C1 segment of cervical spinal cord (tissue), 14 donors: ENCODE measurements at places on chromosomes 16 and 17.

DNA sequence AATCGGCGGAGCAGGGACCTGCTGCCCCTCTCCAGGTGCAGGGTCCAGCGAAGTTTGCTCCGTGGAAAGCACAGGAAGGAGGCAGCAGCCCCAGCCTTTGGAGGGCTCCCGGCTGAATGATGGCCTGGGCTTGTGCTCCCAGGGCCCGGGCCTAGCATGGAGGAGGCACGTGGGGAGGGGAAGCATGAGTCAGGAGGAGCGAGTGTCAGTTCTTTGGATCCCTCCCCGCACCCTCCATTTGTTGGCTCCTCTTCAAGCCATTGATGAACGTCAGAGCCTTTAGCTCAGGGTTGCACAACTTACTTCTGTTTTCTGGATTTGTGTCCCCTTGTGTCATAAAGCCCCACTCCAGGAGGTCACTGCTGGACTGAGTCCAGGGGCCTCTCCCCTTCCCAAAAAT lies 25.8 kb downstream of the TTYH2 start:
- peak; percentile 51 for DNase-seq

DNA sequence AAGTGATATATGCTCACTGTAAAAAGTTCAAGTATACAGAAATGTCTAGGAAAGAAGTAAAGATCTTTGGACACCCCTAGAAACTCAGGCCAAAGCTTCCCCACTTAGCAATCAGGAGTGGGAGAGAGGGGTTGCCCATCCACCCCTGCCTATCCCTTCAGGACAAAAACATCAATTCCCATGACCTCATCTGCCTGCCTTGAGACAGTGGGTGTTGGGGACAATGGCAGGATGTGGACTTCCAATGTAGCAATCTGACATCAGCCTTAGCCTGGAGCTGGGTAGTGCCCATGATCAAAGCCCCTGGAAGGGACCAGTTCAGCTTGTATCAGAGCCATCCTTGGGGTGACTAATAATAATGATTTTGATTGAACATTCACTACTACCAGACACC lies 18.1 kb downstream of the ITPRIPL2 start:
- DNase-seq = no peak

- DNase-seq = no peak
These were observed 1.5 kb downstream of the IRX5 start for GRCh38 chr16:54932021-54932660.

DNA sequence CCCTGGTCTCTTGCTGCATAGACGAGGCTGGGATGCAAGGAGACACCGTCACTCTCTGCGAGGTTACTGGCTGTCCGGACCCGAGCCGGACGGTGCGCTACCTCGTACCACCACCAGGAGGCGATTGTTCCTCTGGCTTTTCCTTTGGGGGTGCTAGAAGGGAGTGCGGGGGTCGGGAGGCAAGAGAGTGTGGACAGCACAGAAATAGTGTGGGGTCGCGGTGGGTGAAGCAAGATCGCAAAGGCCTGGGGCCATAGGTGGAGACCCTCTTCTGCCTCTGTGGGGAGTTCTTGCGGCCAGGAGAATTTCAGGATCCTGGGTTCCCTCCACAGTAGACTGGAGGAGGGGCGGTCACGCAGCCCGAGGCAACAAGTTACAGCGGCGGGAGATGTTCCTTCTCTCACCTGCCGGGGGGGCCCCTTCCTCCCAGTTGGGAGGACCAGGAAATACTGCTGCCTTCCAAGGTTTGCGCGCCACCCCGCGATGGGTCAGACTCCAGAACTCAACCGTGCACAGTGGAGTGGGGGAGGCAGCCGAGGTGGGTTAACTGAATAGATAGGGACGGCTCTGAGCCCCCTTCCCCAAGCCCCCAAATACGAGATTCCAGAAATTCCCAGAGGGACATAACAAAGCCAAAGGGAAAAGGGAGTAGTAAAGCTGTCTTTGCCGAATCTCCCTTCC lies 6.9 kb downstream of the PHOSPHO1 start:
- no peak for DNase-seq

DNA sequence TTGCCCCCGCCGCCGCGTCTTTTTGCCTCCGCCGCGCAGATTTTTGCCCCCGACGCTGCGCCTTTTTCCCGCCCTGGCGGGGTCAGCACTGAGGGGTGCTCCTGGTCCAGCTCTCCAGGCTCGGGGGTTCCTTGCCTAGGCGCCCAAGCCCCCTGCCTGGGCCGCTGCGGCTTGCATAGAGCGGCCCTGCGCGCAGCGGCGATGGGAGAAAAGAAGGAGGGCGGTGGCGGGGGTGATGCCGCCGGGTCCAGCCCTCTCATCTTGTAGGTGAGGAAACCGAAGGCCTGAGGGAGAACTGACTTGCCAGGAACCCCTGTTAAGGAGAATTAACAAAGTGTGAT lies 330.8 kb upstream of the WSB1 start:
- no peak for DNase-seq

- DNase-seq = no peak
These were observed 54.5 kb downstream of the TK2 start for GRCh38 chr16:66495440-66495839.

DNA sequence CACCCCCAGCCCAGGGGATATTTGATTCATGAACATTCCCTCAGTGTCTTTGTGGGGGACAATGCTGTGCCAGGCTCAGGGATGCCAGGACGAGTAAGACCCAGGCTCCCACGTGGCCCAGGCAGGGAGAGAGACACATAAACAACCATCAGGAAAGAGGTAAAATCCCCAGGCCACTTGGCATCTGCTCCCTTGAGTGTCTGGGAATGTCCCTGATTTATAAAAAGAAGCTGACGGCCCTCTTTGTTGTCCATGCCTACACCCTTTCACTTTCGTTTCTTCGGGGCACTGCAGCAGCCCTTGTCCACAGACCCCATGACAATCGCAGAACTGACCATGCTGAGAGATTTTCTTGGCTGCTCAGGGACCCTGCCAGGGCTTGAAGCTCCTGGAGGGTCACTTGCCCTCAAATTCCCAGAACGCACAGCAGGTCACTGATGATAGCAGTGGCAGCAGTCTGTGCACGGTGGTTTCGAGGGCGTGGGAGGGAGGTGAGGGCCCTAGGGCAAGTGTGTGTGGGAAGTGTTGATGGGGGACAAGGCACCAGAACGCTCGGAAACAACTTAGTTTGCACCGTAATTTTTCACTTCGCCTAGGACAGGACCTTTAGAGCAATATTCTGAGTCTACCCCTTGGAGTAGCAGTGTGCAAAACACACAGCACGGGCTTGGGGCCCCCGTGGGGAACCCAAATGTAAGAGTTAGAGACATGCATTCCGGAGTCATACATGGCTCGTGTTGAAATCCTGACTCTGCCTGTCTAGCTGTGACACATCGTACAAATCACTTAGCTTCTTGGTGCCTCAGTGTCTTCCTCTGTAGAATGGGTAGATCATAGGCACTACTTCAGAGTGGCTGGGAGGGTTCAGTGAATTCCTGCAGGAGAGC lies 4.7 kb downstream of the NOD2 start:
- peak; percentile 42 for DNase-seq

- no peak for DNase-seq
These were observed 13.6 kb downstream of the PIMREG start for GRCh38 chr17:6457688-6458459.

GRCh38 chr17:61128661-61129115 lies 271.0 kb upstream of the TBX2 start:
- DNase-seq = no peak

GRCh38 chr17:76946772-76947135 lies 78.5 kb downstream of the MGAT5B start:
- DNase-seq = no peak

DNA sequence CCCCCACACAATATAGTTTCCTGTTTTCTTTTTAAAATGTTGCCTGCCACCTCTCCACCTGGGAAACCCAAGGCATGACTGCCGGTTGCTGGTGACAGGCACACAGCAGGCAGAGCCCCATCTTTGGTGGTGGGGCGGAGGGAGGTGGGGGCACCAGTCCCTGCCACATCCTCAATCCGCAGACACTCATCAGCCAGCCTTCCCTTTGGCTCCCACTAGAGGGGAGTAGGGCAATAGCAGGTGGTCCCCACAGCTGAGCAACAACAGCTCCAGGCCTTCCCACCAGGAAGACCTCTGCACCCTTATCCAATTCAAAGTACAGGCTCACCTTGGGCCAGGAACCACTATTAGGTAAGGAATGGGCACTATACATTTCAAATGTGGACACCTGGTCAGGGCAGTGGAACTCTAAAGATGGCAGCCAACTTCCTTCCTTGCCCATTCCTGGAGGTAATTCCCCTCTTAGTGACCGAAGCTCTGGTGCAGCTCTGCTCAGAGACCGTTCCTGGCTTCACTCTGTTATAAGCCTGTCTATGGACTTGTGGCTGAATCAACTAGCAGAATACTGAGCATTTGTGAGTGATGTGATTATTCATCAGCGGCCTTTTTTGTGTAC lies 13.9 kb downstream of the RECQL5 start:
- peak; percentile 21 for DNase-seq

DNA sequence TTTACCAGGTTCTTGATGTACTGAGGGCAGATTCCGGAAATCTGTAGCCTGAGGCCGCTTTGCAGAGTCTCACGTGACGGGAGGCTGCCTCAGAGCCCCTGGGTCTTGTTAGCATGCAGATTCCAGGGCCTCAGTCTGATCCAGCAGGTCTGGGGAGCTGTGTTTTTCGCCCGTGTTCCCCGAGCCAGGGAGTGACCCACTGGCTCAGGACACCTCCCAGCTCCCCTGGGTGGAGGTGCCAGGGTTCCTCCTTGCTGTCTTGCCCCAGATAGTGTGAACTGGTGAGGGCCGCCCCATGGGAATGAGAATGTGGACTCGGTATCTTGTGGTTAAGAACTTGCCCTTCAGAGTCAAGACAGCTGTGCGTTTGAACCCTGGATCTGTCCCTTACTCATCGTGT lies 98.6 kb downstream of the OR1D5 start:
- DNase-seq = no peak

DNA sequence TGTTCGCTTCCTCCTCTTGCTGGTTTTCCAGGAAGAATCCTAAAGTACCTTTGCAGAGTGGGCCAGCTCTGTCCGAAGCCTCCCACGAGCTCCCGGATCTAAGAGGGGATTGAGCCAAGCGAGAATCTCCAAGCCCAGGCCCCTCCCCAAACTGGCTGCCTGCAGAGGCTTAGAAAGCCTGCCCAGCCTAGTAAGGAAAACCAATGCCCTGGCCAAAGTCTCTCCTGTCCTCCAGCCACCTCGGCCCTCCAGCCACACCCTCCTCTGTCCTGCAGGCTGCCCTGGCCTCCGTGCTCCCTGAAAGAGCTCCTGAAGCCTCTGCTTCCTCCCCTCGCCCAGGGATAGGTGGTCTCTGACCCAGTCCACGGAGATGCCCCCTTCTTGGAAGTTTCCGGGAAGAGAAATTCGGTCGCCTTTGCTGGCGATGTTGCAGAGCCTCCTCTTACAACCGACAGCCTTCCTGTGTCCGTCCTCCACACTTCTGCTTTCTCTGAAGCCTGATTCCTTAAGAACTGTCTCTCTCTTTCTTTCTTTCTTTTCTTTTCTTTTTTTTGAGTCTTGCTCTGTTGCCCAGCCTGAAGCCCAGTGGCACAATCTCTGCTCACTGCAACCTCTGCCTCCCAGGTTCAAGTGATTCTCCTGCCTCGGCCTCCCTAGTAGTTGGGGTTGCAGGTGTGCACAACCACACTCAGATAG lies 54.9 kb upstream of the TOB1 start:
- DNase-seq = no peak

DNA sequence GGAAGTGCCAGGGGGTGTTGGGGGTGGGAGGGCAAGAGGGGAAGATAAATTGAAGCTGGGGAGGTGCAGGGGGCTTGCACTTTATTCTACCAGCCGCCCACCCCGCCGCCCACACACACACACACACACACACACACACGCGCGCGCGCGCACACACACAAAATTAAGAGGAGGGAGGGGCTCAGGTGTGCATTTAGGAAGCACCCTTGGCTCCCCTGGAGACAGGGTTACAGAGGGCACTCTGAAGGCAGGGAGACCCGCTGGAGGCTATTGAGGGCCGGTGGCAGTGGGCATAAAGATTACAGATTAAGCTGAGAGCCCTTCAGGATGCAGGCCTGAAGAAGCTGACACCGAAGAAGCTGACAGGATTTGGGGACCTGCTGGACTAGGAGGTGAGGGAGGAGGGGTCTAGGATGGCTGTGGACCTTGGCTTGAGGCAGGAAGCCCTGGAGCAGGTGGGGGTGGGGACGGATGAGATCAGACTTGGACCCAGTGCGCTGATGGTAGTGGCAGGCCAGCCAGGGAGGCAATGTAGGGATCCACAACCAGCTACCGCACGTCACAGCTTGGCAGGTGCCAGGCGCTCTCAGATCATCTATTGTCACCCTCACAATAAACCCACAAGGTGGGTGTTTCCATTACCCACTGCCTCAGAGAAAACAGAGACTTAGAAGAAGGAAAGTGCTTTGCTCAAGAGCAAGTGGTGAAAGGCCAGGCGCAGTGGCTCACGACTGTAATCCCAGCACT lies 772 bp upstream of the SAMD14 start:
- DNase-seq = no peak

DNA sequence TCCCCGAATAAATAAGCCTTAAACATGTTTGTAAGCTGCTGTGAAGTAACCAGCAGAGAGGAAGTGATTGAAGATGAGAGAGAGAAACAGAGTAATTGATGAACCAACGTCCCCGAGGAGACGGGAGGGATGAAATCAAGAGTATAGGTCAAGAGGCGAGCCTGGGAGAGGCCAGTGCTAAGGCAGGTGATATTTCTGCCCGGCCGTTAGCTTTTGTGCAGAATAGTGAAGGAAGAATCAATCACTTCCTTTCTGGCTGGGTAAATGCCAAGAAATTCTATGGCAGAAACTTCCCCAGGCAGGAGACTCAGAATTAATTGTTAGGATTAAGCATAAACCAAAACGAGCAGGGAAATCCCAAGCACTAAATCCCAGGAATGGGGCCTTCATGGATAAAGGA lies 273.8 kb downstream of the CDH13 start:
- no peak for DNase-seq

DNA sequence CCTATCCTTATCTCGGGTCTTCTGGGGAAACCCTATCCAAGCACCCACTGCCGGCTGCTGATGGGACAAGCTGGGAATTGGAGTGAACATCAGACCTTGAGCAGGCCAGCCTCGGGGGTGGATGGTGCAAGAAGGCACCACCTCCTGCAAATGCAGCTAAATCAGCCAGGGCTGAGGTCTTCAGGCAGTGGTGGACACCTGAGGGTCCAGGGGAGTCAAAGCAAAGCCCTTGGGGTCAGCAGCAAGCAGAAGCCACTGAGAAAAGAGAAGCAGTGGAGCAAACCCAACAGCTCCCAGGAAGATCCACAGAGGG lies 55.4 kb upstream of the ENPP7 start:
- no peak for DNase-seq

DNA sequence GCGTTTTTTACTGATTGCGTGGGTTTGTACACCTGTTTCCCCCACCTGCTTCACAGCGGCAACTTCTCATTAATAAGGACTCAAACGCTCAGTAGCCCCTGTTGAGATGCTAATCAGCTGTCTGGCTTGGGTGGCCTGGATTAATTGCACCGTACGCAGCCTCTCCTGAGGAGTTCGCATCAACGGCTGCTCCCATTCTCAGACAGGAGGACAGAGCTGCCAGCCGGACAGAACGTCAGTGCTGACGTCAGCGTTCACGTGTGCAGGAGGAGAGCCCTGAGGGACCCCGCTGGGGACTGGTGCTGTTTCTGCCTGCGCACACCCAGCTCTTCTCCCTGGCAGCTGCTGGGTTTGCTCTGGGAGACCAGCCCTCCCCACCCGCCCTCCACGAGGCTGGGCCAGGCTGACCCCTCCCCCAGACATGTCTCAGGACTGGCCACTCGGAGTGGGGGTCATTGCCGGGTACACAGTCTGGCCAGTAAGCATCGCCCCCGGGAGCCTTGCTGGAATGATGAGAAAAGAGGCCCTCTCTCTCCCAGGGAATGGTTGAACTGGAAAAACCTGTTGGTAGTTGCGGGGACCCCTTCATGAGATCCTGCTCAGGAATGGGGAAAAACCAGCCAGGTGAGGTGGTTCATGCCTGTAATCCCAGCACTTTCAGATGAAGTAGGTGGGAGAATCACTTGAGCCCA lies 5.7 kb upstream of the BANP start:
- peak; percentile 65 for DNase-seq

- DNase-seq = no peak
These were observed 30.8 kb downstream of the FOXL1 start for GRCh38 chr16:86609115-86609514.
